Kidney epithelial cell (primary cell): ENCODE measurements at places on chromosomes 7 and 10.
A peak's percentile ranks its signal among the peaks of the same experiment; 100 is the strongest.

GRCh38 chr10:50739618-50740292 is at the start of gene ASAH2B:
Gene ASAH2B (plus strand): TSS chr10:50739936. CDS start chr10:50745131, 5,195 bp downstream.
- DNase-seq, result peak; percentile 10

DNA sequence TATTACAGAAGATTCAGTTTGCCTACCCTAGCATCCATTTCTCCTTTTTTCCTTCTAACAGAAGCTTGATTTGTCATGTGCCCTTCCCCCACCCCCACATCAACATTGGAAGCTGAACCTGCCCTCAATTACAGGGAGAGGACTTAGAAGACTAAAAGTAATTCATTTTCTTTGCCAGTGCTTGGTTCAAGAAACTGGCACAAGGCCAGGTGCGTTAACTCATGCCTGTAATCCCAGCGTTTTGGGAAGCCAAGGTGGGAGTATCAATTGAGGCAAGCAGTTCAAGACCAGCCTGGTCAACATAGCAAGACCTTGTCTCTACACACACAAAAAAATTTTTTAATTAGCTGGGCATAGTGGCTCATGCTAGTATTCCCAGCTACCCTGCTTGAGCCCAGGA is 32.6 kb downstream of the CCNJ start:
- no peak for DNase-seq

GRCh38 chr7:133070562-133070961 is 11.3 kb downstream of the CHCHD3 start:
- DNase-seq, result no peak

DNA sequence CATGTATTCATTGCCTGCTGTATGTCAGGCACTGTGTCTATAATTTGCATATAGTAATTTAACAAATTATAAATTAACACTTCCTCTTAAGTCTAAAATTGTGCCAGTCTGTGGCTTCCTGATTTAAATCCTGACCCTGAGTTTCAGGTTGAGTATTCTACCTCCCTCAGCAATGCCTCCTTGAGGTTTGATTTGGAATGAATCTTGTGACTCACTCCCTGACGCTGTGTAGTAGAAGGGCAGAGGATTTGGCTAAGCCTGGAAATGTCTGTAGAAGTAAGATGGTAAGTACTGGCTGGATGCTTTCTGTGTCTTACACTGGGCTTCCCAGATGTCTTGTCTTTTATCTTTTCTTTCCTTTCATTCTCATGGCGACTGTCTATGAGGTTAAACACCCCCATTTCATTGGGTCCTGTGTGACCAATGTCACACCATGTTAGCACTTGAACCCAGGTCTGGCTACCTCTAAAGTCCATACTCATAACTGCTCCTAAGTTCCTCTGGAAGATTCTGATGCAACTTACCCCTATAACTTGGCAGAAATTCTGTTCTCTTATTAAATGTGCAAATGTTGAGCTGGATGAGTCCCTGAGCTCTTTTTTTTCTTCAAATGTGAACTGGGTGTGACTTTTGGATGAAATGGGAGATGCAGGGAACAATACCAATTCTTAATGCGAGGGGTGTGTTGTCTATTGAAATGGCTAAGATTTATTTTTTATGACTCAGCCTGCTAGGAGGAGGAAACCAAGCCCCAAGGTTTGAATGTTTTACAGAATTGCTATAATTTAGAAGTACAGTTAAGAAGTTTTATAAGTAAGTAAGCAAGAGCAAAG is 48.5 kb downstream of the PLCE1 start:
- peak; percentile 5 for DNase-seq

GRCh38 chr7:94182066-94182465 is 177.9 kb upstream of the BET1 start:
- peak; percentile 66 for DNase-seq

DNA sequence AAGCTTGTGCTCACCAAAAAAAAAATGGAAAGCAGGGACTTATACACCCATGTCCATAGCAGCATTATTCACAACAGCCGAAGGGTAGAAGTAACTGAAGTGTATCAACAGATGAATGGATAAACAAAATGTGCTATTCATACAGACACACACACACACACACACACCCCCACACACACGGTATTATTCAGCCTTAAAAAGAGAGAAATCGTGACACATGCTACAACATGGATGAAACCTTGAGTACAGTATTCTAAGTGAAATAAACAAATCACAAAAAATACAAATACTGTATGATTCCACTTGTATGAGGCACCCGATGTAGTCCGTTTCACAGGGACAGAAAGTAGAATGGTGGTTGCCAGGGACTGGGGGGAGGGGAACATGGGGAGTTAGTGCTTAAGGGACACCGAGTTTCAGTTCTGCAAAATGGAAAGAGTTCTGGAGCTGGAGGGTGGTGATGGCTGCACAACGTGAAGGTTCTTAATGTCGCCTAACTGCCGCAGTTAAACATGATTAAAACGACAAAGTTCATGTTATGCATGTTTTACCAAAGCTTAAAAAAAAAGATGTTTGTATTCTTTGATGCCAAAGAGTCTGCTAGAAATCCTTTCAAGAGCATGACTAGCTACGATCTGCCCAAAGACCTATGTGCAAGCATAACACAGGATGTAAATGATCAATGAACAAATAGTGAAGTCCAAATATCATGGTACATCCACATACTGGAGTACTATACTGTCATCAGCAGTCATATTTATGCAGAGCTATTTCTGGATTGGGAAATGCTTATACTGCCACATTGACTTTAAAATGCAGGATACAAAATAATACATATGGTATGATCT is 7.2 kb downstream of the TNS3 start:
- no peak for DNase-seq

DNA sequence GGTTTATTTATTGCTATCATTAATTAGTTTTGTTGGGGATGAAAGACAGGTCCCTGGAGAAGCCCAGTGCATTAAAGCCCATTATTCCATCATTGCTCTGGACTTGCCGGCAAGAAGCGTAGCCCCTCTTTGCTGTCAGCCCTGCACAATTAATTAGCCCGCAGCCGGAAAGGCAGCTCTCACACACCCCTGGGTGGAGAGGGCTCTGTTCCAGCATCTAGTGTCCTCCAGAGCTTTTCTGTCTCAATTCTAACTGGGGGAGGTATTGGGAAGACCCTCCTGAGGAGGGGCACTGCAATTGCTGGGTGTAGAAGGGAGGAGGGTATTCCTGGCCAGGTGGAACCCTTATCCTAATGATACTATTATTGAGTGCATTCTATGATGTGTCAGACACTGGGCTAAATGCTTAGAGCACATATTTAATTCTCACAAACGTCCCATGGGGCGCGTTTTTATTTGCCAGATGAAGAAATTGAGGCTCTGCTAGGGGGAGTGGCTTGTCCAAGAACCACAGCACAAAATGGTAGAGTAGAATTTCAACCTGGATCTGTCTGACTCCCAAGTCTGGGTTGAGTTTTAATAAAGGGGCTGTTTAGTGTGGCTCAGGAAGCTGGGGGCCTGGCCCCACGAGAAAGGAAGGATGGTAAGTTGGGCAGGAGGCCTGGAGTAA is 148.1 kb upstream of the PCBD1 start:
- no peak for DNase-seq

DNA sequence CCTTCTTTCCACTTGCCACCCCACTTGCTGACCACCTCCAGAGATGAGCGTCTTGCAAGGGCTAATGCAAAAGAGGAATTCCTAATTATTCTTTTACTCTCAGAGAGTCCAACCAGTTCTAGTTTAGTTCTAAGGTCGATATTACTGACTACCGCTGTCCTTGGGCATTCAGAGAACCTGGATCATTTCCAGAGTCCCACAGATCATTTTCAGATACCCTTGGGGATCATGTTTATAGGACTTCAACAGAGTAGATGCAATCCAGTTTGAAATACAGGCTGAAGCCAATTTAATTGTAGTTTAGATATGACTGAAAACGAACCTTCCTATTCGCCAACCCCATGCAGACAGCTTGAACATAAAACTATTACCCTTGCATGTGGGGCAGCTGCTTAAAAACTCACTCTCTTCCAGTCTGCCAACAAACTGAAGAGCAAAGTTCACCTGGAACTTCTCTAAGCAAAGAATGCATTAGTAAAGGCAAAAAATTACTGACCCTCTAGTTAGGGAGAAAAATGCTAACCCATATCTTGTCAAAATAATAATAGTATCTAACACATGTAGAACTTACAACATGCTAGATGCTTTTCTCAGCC is 22.4 kb downstream of the CFAP69 start:
- DNase-seq, result no peak

GRCh38 chr10:49164559-49165188 is 23.5 kb downstream of the TMEM273 start:
- no peak for DNase-seq
